Cerebellum (tissue), 4 donors: ENCODE measurements at places on chromosomes 4 and X. TPM values are rescaled to one million over a fixed set of nuclear protein-coding genes. Genes with fewer than 3 reads are reported as not detected.

- DNase-seq, result no peak
Observed at GRCh38 chr4:68718447-68719074, 48.1 kb upstream of the UGT2B15 start.

DNA sequence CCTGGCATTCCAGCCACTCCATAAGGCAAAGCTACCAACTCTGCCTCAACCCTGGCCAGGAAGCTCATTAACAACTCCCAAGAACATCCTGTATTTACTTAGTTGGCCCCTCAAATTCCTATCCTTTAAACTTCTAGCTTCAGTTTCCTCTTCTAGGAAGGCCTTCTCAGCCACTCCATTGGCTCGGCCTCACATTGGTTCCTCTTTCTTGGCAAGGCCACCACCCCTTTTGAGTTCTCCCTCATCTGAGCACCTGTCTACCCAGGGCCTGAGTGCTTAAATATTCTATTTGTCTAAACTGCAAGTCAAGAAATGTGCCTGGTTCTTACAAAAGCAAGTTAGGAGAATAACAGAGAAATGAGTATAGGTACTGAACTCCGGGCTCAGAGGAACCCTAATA lies 10.0 kb downstream of the SMC1A start:
- DNase-seq, result no peak

GRCh38 chr4:162461952-162462351 lies 298.2 kb upstream of the FSTL5 start:
- peak; percentile 2 for DNase-seq

DNA sequence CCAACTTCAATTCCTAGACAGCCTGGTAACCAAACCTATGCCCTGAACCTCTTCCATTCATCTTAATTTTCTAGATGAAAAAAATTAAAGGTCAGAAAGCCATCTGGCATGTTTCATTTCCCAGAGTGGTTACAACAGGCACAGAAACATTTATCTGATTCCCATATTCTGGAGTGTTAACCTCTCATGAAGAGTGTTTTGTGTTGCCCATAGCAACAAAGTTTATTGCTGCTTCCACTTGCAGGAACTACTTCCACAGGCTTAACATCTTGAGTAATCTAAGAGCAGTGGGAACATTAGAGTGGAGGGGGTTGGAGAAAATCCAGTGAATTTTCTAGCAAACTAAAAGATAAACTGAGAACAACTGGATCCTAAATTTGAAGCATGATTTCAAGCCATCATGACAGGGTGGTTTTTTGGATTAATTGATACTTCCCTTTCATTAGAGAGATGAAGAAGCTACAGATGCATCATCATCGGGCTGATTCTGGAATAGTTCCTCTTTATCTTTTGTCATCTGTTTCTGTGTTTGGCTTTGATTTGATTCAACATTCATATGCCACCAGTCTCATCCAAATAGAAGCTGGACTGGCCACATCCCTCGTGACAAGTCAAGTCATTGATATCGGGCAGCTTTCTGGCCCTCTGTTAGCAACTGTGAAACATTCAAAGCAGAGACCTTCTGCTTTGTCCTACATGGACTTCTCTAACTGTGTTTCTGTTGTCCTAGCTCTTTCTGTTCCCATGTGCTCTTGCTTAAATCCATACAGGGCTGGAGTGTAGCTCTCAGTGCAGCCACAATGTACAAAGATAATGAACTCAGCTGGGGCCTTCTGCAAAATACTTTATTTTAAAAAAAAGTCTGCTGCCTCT lies 167.3 kb downstream of the MID1IP1 start:
- no peak for DNase-seq

The ZNF732 gene
- 2.4 TPM for total RNA-seq

The SGCB gene
- 59.4 TPM for total RNA-seq
